SIG-M5 (cell line): ENCODE measurements at places on chromosomes 2 and 18.

GRCh38 chr2:55049043-55049820 is 1.0 kb downstream of the RTN4 start:
- DNase-seq: peak; percentile 10

DNA sequence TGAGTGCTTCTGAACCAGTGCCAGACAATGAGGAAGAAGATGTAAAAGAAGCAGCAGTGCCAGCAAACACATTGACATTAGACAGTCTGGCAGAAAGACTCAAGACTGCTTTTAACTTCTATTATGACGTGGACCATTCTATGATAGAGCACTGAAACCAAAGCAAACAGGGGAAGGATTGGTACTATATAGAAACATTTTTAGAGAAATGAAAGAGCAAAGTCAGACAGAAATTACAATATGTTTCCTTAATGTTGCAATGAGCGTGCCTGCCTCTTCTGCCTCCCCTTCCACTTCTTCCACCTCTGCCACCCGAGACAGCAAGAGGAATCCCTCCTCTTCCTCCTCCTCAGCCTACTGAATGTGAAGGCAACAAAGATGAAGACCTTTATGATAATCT is 39.7 kb downstream of the DHX57 start:
- DNase-seq: peak; percentile 50

- DNase-seq: no peak
Observed at GRCh38 chr2:160409480-160409879, 84.1 kb downstream of the RBMS1 start.

DNA sequence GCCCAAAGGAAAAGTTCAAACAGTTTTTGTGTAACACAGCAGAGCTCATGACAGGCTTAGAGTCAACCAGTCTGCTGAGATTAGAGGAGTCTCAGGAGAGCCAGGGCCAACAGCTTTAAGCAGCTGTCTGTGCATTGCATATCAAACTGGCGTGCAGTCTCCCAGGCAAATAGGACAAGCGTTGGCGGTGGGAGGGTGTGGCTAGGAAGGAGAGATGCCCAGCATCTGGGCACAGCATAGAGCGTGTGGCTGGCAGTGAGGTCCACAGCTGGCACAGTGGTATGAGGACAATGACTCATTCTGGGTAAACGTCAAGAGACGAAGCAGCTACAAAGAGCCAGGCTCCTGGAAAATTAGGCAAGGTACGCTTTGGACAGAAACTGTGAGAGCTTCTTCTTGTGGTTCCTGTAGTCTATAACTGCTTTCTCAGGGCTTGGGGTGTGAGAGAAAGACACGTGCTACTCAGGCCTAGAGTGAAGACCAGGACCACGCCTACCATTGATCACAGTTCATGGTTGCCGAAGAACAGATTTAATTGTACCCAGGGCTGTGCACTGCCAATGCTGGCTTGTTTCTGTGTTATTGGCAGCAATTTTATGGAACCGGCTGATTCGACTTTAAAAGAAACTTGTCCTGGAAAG is 14.8 kb downstream of the ZAP70 start:
- DNase-seq: no peak

GRCh38 chr18:25125680-25126079 is 226.3 kb downstream of the ZNF521 start:
- DNase-seq: no peak

- DNase-seq: no peak
Observed at GRCh38 chr2:55155764-55156281, 76.3 kb downstream of the CLHC1 start.
